AML-193 (cell line): ENCODE measurements at places on chromosomes 16 and 17.

- DNase-seq: no peak
Measured at GRCh38 chr17:81022344-81022676, 12.6 kb upstream of the BAIAP2 start.

DNA sequence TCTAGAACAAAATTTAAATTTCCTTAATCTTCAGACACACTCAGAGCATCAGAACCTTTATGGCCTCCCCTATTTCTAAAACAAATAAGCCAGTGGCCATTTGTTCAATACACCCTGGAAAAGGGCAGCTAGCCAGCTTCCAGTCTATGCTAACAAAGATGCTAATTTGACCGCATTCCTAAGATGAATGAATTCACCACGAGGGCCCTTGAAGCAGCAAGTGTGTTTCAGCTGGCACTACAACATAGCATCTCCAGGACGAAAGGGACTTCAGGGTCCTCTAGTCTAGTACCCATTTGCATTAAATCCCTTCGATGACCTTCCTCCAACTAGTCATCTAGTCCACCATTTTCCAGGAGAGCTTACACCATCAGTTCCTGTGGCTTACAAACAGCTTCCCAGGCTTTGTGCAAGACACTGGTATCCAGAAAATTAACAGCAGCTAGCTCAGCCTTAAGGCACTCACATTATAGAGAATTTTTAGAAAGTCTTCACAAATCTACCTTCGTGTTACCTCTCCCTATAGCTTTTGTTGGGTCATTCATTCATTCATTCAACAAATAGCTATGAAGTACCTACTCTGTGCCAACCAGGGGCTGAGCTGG lies 10.9 kb downstream of the KRT37 start:
- DNase-seq: no peak

DNA sequence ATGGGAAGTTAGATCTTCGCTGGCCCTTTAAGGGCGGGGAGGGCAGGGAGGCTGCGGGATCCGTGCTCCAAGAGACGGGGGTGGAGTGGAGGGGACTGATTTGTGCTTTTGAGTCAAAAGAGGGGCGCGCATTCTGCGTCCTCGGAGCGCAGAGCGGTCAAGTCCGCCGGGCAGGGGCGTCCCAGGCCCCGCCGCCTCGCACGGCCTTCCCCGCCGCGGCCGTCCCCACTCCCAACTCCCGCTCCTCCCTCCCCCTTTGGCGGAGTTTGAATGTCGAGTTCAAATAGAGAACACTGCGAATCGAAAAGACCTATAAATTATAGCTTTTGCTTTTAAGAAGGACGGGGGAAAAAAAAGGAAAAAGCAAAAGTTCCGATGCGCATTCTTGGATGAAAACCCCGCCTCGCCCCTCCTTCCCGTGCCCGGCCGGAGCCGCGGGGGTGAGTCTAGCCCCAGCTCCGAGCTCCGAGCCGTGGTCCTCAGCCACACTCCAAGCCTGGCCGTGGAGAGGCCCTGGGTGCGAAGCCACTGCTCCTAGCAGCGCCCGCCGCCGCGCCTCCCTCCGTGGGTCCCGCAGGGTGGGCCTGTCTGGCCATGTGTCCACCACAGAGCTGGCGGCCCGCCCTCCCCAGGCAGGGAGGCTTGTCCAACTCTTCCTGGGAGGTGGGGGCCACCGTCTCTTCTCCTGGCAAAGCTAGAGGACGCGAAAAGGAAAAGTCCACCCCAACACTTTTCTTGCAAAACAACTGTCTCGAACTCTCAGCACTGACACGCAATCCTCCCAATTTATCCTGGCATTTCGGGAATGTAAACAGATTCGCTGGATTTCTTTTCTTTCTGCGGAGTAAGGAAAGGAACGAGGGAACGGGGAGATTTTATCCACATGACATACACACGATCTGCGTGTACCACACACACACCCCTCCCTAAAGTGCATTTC lies 3.6 kb downstream of the CBX8 start:
- no peak for DNase-seq

DNA sequence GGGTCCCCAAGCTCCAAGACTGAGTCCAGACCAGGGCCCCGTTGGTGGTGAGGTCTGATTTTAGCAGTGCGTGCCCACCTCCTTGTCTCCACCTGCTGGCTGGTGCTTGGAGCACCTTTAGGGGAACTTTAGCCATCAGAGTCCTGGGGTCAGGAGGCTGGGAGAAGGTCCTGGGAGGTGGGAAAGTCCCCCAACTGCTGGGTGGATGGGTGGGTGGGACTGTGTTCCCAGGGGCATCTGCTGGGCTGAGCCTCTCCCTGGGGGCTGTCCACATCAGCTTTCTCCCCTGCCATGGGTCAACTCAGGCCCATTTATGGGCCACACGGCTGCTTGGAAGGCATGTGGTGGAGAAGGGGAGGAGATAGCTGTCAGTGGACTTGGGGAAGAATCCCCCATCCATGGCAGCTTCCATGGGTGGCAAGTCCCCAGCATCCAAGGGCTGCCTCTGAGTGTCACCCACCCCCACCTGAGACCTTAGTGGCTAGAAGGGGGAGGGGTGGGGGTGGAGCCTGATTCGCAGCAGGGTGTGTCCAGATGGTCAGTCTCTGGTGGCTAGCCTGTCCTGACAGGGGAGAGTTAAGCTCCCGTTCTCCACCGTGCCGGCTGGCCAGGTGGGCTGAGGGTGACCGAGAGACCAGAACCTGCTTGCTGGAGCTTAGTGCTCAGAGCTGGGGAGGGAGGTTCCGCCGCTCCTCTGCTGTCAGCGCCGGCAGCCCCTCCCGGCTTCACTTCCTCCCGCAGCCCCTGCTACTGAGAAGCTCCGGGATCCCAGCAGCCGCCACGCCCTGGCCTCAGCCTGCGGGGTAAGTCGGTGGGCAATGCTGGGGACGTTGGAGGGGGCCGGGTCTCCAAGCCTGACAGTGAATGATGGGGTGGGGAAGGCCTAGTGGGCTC lies at the start of gene TRPV2:
TRPV2 (plus strand) TSS at position 541 of the 894 bp plus-strand sequence. CDS start 2,098 bp downstream, outside the sequence.
- DNase-seq: no peak

- DNase-seq: no peak
Measured at GRCh38 chr17:1714427-1714979, 4.3 kb upstream of the TLCD2 start.

DNA sequence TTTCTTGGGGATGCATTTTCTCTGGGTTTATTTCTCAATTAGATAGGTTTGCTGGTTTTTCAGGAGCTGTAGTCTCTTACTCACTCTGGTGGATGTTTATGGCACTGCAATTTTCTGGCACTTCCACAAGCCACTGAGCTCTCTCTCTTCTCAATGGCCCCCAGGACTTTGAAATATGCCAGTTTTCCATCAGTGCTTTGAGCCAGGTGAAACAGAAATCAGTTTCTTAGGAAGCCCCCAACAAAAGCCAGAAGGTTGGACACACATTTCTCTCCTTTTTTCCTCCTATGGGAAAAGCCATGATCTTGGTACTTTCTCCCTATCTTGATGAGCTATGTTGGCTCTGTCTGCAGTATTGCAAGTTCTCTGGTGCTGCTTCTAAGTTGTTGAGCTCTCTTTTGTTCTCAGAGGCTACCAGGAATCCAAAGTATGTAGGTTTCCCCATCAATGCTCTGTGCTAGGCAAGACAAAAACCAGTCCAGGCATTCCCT lies 90.7 kb upstream of the SMIM36 start:
- peak; percentile 15 for DNase-seq
